Femur (tissue), 1 donor: ENCODE measurements at places on chromosomes 5 and 9.

GRCh38 chr5:167152561-167152960 lies 1138.9 kb upstream of the WWC1 start:
- no peak for DNase-seq

DNA sequence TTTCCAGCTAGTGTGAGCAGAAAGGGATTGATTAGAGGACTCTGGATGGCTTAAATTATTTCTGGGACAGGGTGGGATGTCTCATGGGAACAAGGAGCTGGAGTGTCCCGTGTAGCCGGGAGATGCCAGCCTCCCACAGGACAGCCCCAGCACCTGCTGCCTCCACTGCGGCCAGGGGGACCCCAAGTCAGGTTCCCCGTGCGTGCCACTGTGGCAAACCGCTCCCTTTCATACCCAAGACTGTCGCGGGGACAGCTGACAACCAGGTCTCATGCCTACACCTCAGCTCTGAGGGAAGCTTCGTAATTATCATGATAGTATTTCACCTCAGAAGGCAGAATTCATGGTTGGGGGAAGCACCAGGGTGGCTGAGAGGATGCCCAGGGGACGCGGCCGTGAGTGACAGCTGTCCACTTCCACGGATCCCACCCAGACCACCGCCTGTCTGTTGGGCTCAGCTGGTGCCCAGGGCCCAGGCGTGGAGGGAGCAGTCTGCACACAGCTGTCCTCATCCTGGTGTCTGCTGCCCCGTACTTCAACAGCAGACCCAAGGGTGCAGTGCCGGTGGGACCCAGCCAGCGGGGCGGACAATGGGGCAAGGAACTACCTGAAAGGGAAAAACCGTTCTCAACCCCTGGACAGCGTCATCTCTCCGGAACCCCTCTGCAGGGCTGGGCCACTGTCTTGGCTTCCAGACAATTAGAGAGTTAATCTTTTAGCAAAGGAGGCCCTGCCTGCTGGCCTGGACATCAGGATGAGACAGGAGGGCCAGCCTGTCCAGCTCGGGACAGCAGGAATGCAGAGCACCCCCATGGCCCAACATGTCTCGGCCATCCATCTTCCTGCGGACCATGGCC lies 166.9 kb downstream of the OLFM1 start:
- DNase-seq: no peak

DNA sequence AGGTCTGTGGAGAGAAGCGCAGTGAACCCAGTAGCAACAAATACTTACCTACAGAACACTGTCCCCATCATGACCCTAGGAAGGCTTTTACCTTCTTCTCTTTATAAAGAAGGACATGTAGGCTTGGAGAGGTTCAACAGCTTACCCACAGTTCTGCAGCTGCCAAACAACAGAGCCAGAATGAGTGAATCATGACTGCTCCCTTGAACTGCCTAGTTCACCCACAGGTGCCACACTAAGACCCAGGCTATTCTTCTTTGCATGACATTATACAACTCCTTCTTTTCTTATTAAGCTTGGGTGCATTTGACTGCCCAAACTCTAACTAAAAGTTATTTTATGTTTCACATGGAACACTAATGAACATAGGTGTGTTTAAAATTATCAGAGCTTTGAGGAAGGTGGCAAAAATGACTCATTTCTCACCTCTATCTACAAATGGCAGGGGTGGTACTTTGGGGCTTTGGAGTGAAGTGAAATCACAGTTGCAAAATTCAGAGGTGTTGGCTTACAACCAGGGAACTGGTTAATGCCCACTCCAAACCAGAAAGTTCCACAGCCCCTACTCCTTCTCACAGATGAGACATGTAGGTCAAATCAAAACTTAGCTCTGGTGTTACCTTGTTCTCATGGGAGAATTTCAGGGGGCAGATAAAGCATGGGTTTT lies 201.6 kb downstream of the SEMA6A start:
- DNase-seq: no peak

DNA sequence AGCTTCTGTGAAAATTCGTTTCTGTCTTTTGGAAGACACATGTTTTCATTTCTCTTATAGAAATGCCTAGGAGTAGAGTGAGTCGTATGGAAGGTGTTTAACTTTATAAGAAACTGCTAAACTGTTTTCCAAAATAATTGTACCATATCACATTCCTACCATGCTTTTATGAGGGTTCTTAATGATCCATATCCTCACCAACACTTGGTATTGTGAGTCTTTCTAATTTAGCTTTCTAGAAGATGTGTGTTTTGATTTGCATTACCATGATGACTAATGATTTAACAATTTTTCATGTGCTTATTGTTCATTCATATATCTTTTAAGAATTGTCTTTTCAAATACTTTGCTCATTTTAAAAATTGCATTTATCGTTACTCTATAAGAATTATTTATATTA lies 223.6 kb downstream of the COMMD10 start:
- DNase-seq: no peak

GRCh38 chr5:5025098-5025773 lies 114.9 kb upstream of the ADAMTS16 start:
- no peak for DNase-seq

DNA sequence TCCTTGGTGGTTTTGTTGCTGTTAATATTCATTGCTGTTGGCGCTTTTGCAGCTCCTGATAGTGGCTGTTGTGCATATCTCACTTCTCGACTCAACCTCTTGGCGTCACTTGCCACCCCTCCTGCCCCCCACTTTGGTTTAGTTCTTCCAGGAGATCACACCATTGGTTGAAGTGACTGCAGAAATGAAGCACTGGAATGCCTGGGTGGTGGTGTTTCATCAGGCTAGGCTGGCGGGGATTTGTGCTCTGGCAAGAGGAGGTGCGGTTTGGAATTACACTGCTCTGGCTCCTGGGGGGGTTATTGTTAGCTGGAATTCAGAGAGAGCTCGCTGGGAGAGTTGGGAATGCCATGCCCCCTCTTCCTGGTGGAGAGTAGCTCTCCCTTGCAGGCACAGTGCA lies 11.5 kb downstream of the PRRC2B start:
- peak; percentile 63 for DNase-seq

DNA sequence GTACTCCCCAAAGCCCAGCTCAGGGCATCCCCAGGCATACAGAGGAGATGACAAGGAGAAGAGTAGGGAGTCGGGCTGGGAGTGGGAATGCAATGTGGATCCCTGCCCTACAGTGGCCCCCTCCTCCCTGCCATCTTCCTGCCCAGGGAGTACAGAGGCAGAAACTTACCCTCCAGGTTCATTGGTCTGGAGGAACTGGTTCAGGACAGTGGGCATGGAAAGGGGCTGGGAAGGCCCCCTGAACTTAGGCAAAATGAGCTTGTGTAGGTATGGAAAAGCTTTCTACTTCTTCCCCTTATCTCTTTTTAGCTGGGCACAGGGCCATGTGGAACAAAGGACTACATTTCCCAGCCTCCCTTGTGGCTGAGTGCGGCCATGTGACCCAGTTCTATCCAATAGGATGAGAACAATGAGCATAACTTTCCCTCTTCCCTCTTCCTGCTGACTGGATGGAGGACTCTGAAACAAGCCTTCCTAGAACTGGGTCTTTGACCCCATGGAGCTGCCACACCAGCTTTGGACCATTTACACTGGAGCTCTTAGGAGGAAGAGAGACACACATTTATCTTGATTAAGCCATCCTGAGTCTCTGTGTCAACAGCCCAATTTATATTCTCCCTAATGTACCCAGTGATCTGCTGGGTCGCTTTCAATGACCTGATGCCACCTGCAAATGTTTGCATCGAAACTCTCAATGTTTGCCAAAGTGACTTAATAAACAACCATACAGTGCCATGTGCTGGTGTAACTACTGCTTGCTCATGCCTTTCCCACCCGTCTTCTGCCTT lies 25.0 kb upstream of the HMCN2 start:
- peak; percentile 73 for DNase-seq

DNA sequence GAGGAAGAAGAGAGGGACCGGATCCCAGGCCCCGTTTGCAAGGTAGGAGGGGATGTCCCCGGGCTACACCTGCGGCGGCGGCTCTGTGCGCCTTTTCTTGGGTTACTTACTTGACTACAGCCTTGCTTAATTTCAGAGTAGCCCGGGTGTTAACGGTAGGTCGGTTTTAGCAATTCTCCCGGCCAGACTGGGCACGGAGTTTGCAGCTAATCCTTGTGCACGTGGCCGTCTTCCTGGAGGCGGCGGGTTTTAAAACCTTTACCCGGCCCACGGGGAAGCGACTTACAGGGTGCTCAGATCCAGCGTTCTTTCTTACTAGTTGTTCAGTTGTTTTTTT lies 313 bp downstream of the BRIX1 start:
- no peak for DNase-seq

DNA sequence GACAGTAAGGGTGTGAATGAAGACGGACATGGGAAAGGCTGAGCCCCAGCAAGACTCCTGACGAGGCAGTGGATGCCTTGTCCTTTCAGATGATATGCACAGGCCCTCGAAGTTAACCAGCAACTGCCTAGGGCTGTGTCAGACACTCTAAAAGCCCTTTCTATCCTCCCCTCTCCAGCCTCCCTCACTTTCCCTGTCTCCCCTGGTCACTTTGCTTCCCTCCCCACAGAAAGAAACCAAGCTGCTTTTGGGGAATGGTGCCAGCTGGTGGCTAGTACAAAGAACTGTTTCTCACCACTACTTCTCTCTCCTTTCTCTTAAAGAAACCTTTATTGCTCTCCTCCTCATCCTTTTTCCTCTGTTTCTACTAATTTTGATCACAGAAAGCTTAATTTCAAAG lies 21.4 kb downstream of the LHFPL2 start:
- no peak for DNase-seq

DNA sequence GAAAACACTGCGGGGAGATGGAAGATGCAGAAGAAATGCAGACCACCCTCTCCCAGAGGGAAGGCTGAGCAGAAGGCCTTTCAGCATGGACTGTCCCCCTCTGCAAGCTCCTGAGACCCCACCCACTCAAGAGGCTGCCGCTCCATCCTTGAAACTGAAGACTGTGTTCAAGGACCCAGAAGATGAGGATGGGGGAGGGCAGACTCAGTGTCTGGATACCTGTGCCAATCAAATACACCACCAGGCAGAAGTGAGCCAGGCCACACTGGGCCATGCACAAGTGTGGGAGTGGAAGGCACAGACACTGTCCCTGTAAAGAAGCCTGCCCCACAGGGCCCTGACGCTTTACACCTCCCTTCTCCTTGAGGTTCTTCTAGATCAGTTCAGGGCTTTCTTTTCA lies 40.0 kb upstream of the IPPK start:
- no peak for DNase-seq

- DNase-seq: peak; percentile 47
Measured at GRCh38 chr9:126326228-126327005, at the start of gene MVB12B. Gene MVB12B, plus strand, starts transcription at chr9:126326829. Its CDS starts 101 bp downstream, at chr9:126326930.

- DNase-seq: no peak
Measured at GRCh38 chr5:111806753-111807152, 49.8 kb upstream of the NREP start.

DNA sequence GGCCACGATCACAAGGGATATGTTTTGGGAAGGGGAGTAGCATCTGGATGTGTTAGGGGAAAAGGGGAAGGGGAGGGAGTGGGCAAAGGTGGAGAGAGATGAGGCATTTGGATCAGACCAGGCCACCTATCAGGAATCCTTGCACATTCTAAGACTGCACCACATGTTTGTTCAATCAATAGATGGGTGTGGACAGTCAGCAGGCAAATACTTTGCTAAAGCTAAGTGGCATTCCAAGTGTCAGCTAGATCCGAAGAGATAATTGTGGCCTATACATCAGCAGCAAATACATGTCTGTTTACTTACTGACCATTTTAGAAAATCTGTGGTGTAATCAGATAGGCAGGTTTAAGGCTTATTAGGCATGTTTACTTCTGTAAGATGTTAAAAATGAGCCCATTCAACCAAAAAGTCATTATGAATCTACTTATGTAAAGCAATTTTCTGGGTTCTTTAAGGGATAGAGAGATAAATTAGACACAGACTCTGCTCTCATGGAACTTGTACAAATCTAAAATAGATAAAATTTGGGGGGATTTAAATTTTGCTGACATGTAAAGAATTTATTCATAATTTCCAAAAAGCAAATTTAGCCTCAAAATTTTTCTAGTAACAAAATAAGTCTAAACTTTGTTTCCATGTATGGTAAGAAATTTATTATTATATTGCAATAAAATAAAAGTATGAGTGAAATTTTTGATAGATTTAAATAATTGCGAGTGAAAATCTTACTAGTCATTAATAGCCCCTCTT lies 107.3 kb downstream of the SNCAIP start:
- no peak for DNase-seq

- no peak for DNase-seq
Measured at GRCh38 chr5:84378420-84378819, 6.3 kb downstream of the EDIL3 start.

DNA sequence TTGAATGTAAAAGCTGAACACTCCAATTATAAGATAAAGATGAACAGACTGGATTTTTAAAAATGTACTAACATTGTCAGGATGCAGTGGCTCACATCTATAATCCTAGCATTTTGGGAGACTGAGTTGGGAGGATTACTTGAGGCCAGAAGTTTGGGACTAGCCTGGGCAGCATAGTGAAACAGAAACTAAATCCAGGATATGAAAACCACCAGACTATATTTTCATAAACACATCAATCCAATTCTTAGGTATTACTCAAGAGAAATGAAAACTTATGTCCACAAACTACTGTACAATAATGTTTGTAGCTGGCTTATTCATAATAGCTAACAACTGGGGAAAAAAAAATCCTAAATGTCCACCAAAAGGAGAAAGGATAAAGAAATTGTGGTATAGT lies 26.8 kb upstream of the NAA35 start:
- no peak for DNase-seq

- DNase-seq: no peak
Measured at GRCh38 chr5:135973323-135974020, 18.7 kb upstream of the LECT2 start.

GRCh38 chr5:147400126-147400809 lies 109.6 kb downstream of the DPYSL3 start:
- no peak for DNase-seq

DNA sequence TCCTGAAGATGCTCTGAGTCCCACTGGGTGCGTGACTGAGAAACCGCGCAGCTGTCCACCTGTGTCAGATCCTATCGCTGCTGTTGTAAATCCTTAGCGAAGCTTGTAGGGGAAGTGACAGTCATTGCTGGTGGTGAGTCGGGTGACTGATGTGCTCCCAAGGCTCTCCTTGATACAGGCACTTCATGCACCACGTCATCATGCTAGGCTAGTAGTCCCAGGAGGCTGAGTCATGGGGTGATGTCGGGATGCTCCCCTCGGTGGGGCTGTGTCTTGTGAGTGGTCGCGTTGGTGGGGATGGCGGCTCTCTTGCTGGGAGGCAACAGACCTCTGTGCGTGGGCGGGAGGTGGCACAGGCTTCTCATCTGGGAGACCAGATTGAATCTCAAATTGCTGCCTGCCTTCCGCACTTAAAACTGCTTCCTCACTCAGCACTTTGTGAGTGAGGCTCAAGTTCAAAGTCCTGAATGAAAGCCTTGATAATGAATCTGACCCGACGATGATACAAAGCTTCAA lies 84.7 kb downstream of the CSNK1A1 start:
- DNase-seq: no peak

DNA sequence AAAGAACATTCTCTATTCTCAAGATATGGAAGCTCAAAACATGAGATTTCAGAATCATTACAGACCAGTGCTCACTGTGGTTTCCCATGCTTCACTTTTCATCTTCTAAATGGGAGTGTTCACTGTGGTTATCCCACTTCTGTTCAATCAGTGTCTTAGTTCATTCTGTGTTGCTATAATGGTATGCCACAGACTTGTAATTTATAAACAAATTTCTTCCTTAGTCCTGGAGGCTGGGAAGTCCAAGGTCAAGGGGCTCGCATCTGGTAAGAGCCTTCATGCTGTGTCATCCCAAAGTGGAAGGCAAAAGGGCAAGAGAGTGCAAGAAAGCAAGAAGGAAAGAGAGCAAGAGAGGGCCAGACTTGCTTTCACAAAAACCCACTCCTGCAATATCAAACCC lies 146.3 kb downstream of the TTC39B start:
- no peak for DNase-seq

- no peak for DNase-seq
Measured at GRCh38 chr9:131657037-131657377, 82.9 kb downstream of the RAPGEF1 start.
